ENCODE measurements at places on chromosomes 4 and X. TPM values are rescaled to one million over a fixed set of nuclear protein-coding genes. Genes with fewer than 3 reads are reported as not detected.

Gene ZNF630
- 3.2 TPM for total RNA-seq

Gene SLC2A9
- 19.0 TPM for total RNA-seq

Gene ZNF185
- total RNA-seq = 16.3 TPM

Gene MAGT1
- total RNA-seq = 64.0 TPM

Gene CCDC110
- total RNA-seq = 0.75 TPM

Gene POF1B
- total RNA-seq = 3.4 TPM

Gene PFKFB1
- not detected for total RNA-seq

Gene ASMT
- not detected for total RNA-seq

Gene RAB33B
- total RNA-seq = 9.8 TPM

Gene NHS
- total RNA-seq = 2.5 TPM

Gene SOD3
- total RNA-seq = 198 TPM

Gene PPP1R2C
- not detected for total RNA-seq

Gene GABRE
- total RNA-seq = 45.3 TPM

Gene LPAR4
- total RNA-seq = not detected

Gene FAM184B
- total RNA-seq = 0.17 TPM

Gene KLKB1
- 1.5 TPM for total RNA-seq

Gene OTC
- 1.7 TPM for total RNA-seq

Gene MUC7
- total RNA-seq = not detected

Gene PNMA3
- 0.32 TPM for total RNA-seq

Gene HSFX4
- total RNA-seq = not detected

Gene ARR3
- not detected for total RNA-seq

Data from upper lobe of right lung (tissue), 1 donor.